ENCODE measurements at places on chromosomes 12 and 14.

DNA sequence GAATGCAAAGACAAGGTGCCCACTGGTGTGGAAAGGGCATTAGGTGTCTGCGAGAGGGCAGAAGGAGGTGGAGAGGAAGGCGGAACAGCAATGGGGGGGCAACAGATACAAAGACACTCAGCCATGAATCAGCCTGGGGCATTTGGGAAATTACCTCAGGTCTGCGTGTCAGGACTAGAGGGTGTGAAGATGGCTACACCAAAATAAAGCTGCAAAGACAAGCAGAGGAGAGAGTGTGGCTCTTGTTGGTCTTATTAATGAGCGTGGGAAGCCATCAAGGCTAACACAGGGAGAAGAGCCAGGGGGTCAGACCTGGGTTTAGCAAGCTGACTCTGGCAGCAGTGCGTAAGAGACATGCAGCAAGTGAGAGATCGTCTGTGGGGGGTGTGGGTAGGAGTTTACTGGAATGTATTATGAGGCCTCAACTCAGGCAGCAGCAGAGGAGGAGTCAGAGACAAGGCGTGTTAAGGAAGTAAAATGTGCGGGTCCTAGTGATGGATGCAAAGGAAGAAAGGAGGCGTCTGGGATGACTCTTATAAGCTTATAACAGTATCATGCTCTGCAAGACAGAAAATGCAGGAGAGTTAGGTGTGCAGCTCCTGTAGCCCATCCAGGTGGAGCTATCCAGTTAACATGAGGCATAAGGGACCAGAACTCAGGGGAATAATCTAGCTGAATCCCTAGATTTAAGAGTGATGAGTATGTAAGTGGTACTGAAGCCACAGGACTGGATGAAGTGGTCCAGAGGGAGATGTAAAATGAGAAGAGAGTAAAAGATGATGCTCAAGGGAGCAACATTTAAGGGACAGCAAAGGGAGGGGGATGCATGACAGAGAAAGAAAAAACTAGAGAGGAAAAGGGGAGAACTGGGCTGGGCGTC, 50.4 kb downstream of the KCNK10 start:
- no peak for DNase-seq

GRCh38 chr14:25570483-25570882, 520.5 kb upstream of the STXBP6 start:
- DNase-seq, result no peak

- DNase-seq, result no peak
Observed at GRCh38 chr12:110065540-110065939, 17.2 kb upstream of the C12orf76 start.

- DNase-seq, result no peak
Observed at GRCh38 chr14:85516239-85517113, 13.5 kb upstream of the FLRT2 start.

DNA sequence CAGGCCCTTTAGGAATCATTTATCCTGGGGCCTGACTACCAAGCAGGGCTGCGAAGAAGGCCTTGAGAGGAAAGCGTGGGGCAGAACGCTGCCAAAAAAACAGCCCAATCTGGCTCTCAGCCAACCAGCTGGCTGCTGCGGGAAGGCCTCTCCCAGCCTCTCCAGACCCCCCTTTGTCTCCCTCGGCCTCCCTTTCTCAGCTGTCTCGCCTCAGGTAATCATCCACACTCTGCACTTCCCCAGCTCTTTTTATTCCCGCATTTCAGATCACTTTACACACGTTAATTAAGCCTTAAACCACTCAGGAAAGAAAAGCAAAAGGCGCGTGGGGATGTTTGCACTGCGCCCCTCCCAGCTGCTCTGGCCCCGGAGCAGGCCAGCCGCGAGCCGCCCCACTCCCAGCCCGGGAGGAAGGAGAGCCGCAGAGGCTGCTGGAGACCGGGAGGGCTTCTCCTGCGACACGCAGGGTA, 208.2 kb upstream of the FOXN3 start:
- DNase-seq, result peak; percentile 47

DNA sequence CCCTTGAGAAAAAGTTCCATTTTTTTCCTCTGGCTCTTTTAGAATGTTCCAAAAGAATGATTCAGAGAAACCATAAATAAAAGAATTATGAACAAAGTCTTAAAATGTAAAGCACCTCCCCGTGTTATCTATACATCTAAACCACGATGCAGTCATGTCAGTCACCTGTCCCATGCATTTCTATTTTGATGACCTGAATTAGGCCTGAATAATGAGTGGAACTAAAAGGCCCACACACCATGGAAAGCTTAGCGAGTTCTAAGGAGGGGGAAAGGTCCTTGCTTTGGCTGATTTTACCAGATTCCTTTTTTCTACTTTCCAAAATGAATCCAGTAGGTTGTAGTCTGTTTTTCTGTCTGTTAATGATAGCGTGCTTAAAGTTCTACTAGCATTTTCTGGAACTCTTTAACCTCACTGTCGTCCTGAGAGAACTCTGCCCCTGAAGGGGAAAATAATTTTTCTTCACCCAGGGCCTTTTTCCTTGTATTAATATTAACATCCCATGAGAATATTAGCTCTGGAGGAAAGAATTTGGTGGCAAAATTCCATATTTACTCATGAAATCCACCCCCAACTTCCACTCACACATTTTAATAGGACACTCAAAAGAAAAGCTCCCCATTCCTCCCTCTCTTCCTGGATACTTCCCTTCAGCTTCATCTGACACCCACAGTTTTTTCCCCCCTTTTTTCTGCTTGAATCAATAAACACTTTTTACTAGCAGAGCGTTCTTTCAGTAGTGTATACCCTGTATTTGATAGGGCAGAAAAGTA, 266.3 kb upstream of the DIO2 start:
- DNase-seq, result no peak

DNA sequence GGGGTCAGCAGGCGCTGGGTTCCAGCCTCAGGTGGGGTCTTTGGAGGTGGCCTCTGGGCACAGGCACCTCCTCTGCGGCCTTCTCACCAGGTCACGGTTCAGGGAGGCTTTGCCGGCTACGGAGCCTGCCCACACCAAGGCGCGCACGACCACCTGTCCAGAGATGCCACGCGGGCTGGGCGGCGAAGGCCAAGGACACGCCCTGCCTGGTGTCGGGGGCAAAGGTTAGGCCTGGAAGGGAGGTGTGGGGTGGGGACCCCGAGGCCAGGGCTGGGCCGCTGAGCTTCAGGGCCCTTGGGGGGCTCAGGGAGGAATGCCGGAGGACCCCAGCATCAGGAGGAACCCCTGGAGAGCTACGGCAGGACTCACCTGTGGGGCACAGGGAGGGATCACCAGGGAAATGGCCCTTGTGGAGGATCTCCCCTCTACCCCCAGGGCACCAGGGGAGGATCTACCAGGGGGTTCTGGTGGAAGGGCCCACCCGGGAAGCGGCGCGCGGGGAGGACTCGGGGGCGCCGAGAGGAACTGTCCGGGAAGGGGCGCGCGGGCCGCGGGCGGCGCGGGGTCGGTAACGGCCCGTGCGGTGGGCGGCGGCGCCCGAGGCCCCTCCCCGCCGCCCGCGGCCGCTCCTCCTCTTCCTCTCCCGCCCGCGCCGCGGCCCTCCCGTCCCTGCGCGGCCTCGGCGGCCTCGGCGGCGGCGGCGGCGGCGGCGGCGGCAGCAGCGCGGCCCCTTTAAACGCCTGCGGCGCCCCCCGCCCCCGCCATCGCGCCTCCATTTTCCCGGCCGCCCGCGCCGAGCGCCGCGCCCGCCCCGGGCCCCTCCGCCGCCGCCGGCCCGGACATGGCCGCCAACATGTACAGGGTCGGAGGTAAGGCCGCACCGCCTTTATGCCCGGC, at the start of gene MTA1:
Gene MTA1, plus strand, starts transcription at position 633 of the 897 bp plus-strand sequence. Its CDS starts 209 bp downstream, at position 842.
- DNase-seq, result peak; percentile 56

DNA sequence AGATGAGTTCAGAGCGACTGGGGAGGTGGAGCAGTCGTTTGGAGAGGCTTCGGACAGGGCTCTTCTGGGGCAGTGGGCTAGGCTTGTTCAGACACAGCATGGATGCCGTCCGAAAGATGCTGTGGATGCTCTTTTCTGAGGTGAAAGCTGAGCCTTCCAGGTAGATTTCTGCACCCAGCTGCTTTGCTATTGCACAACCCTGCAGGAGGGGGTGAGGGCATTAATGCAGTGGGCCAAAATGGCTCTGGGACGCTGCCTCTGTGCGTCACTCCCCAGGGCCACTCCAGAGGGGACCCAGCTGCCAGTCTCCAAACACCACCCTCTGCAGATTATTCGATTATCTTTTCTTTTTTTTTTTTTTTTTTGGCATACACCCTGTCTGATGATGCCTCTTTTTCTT, 6.1 kb upstream of the DDX23 start:
- no peak for DNase-seq

DNA sequence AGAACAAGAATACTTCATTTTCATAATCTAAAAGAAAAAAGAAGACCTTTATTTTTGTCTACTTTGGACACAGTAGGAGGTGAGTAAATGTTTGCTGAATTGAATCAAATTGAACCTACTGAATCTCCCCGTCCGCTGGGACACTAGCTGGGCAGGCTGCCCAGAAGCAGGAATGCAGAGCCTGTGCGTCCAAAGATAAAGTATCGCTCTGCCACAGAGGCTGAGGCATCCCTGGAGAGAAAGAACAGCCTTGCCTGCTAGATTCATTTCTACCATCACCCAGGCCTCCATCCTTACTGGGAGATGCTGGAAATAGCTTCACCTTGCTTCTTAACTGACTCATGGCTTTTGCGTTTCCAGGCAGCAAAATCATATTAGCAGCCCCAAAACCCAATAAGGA, 64.1 kb upstream of the TSPAN11 start:
- DNase-seq, result peak; percentile 64

- no peak for DNase-seq
Observed at GRCh38 chr12:20409607-20410377, 41.5 kb downstream of the PDE3A start.

- no peak for DNase-seq
Observed at GRCh38 chr12:1277905-1278304, 286.9 kb downstream of the ERC1 start.

- no peak for DNase-seq
Observed at GRCh38 chr12:105030820-105031807, 45.0 kb downstream of the NOPCHAP1 start.

DNA sequence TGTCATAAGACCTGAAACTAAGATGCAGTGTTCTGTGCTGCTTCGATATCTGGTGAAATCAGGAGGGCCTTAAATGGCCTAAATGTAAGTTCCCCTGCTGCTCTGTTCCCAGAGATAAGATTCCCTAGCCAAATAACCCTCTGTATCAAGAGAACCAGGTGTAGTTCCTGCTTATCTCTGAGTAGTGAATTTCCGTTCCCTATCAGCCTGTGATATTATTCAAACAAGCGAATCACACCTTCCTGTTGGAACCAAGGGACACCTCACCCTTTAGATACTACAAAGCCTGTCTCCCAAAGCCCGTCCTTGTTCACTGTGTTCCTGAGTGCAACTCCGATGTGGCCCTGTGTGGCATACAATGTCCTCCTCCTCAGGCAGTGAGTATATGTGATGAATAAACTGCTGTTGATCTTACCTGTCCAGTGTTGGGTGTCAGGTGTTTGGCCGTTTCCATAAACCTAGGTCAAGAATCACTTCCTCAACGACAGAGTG, 52.2 kb upstream of the COCH start:
- DNase-seq, result no peak

DNA sequence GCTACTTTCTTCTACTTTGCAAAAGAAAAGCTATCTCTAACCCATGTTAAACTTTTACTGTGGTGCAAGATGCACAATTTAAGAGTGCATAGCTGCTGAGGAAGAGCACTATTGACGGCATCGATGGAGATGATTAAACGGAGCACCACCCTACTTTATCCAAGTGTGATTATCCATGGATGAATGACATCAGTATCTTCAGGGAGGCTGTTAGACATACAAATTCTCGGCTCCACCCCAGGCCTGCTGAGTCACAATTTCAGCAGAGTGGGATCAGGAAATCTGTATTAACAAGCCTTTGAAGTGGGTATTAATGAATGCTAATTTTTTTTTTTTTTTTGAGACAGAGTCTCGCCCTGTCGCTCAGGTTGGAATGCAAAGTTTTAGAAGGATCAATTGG, 16.2 kb downstream of the SLC2A14 start:
- DNase-seq, result no peak

- peak; percentile 57 for DNase-seq
Observed at GRCh38 chr14:103846543-103847450, 578 bp downstream of the PPP1R13B start.

DNA sequence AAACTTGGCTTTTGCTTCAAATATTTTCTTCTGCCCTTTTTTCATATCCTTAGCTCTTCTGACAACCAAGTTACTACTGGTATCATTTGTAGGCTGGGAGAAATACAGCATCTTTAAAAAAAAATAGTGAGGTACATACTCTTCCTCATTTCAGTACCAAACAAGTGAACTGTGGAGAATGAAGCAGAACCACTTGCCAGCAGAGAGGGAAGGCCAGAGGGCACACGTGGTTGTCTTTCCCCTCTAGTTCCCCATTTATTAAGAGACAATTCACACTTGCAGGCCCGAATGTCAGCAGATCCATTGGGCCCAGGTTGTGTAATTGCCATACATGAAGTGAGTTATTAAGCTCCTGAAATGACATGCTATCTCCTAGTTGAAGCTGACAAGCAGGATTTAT, 3.2 kb downstream of the SUSD6 start:
- peak; percentile 27 for DNase-seq

DNA sequence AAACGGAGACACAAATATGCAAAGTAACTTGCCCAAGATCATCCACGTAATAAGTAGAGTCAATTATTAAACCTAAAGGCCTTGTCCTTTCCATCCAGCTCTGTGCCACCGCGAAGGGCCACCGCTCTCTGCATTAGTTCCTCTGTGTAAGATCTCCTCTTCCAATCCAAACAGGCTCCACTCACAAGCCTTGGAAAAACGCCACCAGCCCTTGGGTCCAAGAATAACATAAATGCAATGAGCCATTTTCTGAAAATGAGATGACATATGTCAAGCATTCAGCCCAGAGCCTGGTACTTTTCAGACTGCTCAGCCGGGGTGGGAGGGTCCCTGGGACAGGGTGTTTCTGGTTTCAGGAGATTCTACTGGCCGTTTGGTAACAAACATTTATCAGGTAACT, 30.0 kb downstream of the DGLUCY start:
- DNase-seq, result no peak

DNA sequence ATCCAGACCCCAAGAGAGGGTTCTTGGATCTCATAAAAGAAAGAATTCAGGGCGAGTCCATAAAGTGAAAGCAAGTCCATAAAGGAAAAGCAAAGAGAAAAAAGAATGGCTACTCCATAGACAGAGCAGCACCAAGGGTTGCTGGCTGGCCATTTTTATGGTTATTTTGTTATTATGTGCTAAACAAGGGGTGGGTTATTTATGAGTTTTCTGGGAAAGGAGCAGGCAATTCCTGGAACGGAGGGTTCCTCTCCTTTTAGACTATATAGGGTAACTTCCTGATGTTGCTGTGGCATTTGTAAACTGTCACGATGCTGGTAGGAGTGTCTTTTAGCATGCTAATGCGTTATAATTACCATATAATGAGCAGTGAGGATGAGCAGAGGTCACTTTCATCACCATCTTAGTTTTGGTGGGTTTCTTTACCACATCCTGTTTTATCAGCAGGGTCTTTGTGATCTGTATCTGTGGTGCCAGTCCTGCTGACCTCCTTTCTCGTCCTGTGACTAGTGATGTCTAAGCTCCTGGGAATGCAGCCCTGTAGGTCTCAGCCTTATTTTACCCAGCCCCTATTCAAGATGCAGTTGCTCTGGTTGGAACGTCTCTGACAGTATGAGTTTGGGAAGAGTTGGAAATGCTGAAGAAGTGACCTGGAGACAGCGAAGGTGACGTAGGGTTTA, 100.5 kb downstream of the ZNF664 start:
- no peak for DNase-seq

All from left ventricle myocardium inferior (tissue), 1 donor.